ENCODE measurements at places on chromosomes 5 and 9.

- DNase-seq = no peak
Observed at GRCh38 chr5:6543346-6543730, 89.5 kb downstream of the NSUN2 start.

DNA sequence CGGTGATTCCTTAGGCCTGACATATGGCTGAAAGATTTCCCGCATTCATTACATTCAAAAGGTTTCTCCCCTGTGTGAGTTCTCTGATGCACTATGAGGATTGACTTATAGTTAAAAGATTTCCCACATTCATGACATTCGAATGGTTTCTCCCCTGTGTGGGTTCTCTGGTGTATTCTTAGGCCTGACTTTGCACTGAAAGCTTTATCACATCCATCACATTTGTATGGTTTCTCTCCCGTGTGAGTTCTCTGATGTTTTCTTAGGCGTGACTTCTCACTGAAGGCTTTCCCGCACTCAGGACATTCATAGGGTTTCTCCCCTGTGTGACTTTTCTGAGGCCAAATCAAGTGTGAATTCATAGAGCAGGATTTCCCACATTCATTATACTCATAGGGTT lies 35.8 kb downstream of the ZNF782 start:
- no peak for DNase-seq

DNA sequence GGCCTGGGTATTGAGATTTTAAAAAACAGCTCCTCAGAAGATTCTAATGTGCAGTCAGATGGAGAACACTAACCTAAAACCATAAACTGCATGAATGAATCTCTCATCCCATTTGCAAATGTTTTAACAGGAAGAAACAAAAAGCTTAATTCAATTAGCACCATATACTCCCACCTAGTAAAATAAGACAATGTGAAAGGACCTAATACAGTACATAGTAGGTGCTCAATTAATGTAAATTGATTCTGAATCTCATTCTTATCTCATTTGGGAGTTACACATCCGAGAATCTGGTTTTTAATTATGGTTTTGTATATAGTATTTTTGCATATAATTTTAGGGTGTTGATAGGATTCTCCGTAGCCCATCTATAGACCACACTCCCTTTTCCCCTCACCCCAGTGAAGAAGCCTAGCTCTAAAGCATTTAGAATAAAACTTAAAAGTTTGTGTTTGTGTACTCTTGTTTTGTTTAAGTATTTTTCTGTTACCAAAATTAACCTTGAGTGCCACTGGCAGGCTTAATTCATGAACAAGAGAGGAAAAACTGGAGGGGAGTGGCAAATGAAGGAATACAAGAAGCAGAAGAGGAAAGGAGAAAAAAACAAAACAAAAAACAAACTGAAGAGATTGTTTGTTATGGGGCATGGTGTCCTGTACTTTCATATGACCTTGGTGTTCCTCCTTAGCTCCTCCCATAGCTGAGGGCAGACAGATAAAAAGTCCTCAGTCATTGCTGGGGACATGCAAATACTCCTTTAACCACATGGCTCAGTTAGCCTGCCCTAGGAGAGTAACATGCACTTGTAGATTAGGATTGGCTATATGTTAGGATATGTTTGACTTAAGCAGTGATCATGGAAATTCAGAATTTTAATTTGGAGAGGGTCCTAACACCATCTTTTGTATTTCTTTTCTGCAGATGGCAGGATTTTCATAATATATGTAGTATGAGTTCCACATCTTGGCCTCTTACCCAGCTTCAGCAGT lies 1.2 kb downstream of the RNF14 start:
- DNase-seq = no peak

- DNase-seq = no peak
Observed at GRCh38 chr5:158155811-158156505, 297.0 kb upstream of the CLINT1 start.

GRCh38 chr5:123937230-123937629 lies 425.3 kb downstream of the CSNK1G3 start:
- DNase-seq = no peak

- DNase-seq = no peak
Observed at GRCh38 chr9:6870149-6870548, 112.4 kb downstream of the KDM4C start.

DNA sequence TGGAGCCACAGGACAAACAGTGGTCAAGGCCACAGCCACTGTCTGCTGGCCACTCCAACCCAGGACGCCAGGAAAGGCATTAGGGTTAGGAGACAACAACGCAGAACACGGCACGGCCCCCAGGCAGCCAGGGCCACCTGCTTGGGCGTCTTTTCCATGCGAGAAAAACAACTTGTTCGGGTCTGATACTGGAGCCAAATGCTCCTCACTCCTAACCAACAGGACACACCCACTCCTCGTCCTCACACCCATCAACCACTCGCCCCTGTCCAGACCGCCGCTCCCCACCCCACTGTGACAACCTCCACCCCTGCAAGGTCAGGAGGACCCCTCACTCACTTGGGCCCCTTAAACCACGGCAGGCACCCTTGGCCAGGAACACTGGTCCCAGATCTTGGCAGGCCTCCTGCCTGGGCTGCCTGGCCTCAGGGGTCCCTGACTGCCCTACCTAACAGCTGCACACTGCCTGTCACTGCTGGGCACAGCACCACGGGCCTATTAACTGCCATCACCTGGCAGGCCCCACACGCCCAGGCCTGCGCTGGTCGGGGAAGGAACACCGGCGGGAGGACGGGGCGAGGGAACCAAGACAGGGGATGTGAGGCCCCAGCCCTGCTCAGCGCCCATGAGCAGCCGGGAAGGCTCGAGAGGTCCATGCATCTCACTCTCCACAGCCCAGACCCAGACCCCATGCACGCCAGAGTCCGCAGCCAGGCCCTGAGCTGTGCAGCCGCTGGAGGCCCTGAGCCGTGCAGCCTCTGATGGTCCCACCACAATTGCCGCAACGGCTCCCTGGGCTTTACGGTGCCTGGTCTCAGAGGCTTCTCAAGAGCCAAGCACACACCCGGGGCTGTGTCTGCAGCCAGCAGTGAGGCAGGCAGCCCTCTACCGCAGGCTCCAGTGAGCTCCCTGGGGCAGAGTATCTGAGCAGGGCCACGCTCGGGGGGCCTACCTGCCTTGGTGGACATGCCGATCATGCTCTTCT lies 13.8 kb downstream of the CLPTM1L start:
- DNase-seq = no peak

- DNase-seq = no peak
Observed at GRCh38 chr5:59547731-59548130, 345.8 kb downstream of the PDE4D start.

DNA sequence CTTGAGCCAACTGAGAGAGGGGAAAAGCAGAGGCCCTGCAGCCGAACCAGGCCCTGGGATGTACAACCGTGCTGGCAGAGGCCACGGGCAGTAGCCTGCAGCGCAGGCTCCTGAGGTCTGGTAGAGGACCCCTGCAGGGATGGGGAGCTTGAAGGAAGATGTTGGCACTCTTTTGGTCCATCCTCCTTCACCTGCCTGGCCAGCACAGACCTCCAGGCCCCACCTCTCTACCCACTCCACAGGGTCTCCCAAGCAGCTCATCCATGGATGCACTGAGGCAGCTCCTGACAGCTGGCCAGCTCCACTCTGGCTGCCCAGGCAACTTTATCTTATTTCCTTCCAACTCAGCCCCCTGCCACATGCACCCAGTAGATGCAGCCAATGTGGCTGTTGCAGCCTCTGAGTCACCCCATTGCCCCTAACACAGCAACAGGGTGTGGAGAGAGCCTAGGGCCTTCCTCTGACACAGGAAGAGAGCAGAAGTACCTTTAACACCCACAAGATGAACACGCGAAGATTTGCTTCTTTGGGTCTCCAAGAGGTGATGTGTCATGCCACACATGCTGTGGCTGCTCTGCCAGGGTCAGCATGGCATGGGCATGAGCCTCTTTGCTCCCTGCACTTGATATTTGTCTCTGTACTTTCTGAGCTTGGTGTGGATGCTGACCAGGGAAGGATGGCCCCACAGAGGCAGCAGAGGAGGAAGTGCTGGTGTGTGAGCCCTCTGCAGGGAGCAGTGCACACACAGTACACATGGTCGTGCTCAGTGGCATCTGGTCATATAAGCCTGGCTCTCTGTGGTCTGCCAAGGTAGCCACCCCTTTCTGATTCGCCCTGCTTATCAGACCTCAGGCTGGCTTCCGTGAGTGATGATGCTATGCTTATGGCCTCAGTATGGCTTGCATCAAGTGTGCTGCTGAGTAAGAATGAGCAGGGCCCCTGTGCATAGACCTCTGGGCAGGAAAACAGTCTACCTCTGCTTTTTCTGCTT lies 117.2 kb downstream of the NRG2 start:
- DNase-seq = no peak

DNA sequence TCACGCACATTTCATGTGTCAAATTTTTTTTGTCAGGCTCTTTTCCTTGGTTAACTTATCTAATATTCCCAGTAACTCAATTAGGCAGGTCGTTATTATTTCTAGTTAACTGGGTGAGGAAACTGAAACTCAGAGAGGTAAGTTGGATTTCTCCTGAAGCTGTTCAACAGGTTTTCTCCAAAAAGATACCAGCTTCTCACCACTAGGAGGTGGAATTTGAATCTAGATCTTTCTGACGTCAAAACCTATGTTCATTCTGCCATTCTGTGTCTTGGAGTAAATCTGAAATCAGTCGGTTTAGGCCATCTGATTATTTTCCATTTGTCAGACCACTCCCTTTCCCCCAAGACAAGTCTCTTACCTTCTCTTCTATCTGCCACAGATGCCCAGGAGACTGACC lies 572.9 kb downstream of the ACTL7B start:
- DNase-seq = no peak

DNA sequence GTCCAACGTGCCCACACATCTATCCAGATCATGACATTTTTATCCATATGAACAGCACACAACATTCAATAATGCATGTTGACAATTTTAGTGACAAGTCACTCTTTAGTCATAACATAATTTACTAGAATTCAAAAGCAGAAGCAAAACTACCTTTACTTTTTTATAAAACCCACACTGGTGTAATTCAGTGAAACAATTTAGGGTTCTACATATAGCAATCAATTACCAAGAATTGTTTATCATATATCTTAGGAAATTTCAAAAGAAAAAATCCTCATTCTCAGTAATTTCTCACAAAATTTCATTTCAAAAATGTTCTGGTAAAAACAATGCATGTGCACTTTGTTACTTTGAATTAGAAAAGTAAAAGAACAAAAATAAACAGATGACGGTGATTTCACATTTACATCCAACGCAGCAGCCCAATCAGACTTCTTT lies 12.6 kb downstream of the AUH start:
- no peak for DNase-seq

GRCh38 chr9:36293171-36293570 lies 34.9 kb upstream of the GNE start:
- DNase-seq = no peak

DNA sequence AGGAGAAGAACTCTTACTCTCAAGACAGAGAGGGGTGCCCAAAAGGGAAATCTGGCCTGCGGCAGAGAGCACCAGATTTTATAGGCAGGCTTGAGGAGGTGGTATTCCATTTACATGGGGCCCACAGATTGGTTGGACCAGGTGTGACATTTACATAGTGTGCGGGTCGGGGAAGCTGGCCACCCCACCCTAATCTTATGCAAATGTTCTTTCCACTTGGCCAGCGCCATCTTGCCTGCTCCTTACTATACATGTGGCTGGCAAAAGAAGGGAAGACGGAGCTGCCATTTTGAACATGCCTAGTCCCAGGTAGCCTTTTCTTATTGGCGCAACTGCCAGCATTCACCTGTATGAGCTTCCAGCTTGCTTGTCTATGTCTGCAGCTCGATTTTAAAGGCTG lies 34.8 kb downstream of the PLEKHG4B start:
- DNase-seq = no peak

DNA sequence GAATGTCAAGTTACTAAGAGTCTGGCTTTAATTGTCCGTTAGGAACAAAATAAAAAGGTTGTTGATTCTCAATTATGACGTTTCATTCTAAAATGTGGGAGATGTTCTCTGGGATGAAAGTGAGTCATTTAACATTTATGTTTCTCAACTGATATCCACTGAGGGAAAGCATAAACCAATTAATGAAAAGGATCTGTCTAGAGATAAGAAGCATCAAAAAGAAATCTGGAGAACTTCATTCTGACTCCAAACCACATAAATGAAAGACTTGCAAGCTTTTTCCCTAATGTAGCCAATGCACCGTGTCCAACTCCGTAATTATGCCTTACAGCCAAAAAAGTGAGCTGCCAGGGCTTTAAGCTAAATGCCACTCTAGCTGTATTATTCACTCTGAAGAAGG lies 654.2 kb downstream of the TLE1 start:
- no peak for DNase-seq

GRCh38 chr5:153901449-153901848 lies 137.3 kb downstream of the FAM114A2 start:
- no peak for DNase-seq

- no peak for DNase-seq
Observed at GRCh38 chr9:91182429-91183225, 179.1 kb downstream of the AUH start.

DNA sequence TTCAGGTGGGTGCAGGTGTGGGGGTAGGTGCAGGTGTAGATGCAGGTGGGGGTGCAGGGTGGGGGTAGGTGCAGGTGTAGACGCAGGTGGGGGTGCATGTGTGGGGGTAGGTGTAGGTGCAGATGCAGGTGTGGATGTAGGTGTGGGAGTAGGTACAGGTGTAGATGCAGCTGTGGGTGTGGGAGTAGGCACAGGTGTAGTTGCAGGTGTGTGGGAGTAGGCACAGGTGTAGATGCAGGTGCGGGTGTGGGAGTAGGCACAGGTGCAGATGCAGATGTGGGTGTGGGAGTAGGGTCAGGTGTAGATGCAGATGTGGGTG lies 94.6 kb downstream of the PHF2 start:
- no peak for DNase-seq

DNA sequence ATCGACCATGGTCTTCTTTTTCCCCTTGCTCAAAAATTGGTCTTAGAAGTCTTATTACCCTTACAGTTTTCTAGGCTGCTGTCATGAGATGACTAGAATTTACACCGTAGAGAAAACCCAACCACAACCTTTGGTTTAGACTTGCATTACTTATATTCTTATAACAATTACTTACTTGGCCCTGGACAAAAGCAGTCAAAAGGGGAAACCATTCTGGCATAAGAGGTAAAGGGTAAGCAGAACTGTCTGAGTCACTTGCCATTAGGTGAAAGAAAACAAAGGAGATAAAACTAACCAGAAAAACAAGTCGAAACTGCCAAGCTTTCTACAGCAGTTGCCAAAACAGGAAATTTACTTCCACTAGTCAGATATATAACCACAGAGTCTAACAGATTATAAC lies 17.9 kb downstream of the TMEM245 start:
- DNase-seq = no peak

DNA sequence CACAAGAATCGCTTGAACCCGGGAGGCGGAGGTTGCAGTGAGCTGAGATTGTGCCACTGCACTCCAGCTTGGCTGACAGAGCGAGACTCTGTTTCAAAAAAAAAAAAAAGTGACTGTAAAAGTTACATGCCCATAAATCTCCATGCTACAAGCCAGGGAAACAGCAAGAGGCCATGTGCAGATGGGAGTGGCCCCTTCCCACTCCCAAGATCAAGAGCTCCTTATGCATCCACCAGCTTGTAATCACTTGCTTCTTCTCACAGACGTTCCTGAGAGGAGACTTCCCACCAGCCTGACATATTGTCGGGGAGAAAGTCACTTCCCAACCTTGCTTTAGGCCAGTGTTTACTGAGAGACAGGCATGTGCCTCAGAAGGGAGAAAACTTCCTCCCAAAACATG lies 45.6 kb upstream of the N4BP3 start:
- no peak for DNase-seq

Measured in activated T-helper 1 cell treated with Interleukin-2 at 50 U/mL for 16 hours (primary cell).